ENCODE measurements at places on chromosomes 7 and 10.

GRCh38 chr7:129497156-129497555 lies 5.2 kb upstream of the SMKR1 start:
- no peak for DNase-seq

DNA sequence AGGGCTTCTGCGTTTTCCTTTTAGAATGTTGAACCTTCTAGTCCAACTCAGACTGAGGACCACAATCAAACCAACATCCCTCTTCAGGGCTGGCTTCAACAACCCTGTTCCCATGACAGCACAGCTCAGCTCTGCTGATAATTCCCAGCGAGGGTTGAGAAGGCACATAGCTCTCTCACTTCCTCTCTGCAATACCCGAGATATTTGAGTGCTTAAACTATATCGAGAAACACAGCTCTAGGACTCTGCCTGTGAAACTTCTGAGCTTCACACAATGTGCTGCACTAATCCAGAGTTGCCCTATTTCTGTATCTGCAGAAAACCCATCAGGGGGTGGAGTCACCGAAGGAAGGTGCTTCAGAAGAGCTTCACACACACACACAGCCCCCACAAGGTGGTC lies 1.6 kb upstream of the ADARB2 start:
- DNase-seq = no peak

GRCh38 chr7:36673703-36674102 lies 50.6 kb downstream of the AOAH start:
- no peak for DNase-seq

- DNase-seq = no peak
These were observed 280.3 kb downstream of the AUTS2 start for GRCh38 chr7:69878591-69878990.

GRCh38 chr10:99346247-99346646 lies 17.1 kb downstream of the CNNM1 start:
- DNase-seq = no peak

- no peak for DNase-seq
These were observed 67.4 kb upstream of the SLC35G1 start for GRCh38 chr10:93826355-93826754.

GRCh38 chr7:104137971-104138370 lies 69.8 kb downstream of the ORC5 start:
- DNase-seq = no peak

DNA sequence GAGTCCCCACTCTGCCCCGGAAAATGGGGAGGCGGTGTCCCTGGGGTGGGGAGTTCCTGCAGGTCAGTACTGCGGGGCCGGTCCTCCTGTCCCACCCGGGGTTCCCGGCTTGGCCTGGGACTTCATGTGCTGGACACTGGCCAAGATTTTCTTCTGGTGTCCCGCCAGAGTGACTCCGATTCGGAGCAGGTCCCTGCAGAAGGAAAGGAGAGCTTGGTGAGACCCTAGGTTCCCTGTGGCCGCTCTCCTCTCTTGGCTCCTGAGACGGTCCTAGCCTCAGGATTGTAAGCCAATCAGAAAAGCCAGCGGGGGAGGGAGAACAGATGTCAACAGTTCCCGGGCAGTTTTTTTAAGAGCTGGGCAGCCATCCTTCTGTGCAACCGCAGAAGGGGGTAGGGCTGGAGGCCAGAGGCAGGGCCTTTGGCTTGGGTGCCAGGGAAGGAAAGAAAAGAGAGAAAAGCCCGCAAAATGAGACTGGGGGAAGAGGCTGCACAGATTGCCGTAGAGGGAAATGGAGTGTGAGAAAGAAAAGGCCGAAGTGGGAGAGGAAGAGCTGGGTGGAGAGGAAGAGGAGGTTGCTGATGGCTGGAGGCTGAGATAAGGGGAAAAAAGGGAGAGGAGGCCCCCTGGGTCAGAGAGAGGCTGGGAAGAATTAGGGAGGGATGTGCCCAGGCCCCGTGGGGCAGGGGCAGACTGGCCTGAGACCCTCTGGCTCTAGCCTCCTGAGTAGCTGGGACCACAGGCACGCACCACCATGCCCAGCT lies 23.7 kb downstream of the EPHB4 start:
- no peak for DNase-seq

GRCh38 chr7:33044986-33045385 lies 17.6 kb downstream of the NT5C3A start:
- DNase-seq = no peak

- no peak for DNase-seq
These were observed 358.7 kb downstream of the PHF14 start for GRCh38 chr7:11332186-11332864.

GRCh38 chr10:21352886-21353285 lies 172.6 kb downstream of the SKIDA1 start:
- no peak for DNase-seq

DNA sequence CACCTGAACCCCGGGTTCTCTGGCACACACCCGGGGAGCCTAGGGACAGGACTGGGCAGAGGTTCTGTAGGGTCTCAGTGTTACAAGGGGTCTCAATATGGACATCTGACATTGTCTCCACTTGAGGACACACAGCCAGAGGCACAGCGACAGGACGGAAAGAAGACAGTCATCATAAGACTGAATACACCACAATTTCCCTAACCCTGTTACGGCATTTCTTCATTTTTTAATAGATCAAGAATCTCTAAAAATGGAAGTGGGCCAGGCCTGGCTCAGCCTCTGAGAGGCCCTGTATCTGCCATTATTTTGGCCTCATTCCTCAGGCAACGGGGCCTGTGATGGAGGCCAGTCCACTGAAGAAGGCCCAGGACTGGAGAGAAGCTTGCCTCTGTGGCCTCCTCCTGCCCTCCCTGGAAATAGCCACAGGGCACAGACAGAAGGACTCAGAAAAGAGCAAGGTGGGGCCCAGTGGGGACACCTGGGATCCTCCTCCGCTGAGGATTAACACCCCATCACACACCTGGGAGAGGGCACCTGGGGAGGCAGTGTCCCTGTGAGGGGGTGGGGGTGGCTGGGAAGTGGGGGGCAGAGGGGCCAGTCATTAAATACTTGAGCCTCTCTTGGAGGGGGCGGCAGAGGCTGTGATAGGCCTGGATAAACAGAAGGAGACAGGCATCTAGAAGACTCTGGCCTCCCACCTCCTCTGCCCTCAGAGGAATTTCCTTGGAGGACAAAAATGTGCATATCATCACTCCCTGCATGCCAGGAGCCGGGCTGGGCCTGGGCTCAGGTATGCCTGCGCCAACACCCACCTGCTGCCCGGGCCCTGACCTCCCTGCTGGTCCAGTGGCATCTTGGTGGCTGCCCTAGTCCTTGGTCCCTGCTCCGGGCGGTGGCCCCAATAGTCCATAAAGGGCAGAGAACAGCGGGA lies 8.0 kb downstream of the SPOCK2 start:
- DNase-seq = no peak

DNA sequence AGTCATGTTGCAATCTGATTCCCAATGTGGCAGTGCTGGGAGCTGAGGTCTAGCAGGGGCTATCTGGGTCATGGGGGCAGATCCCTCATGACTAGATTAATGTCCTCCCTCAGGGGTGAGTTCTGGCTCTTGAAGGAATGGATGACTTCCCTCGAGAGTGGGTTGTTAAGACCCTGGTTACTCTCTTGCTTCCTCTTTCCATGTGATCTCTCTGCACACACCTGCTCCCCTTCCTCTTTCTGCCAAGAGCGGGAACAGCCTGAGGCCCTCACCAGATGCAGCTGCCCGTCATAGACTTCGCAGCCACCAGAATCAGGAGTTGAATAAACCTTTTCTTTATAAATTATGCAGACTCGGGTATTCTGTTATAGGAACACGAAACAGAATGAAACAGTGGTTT lies 37.8 kb downstream of the SFMBT2 start:
- no peak for DNase-seq

DNA sequence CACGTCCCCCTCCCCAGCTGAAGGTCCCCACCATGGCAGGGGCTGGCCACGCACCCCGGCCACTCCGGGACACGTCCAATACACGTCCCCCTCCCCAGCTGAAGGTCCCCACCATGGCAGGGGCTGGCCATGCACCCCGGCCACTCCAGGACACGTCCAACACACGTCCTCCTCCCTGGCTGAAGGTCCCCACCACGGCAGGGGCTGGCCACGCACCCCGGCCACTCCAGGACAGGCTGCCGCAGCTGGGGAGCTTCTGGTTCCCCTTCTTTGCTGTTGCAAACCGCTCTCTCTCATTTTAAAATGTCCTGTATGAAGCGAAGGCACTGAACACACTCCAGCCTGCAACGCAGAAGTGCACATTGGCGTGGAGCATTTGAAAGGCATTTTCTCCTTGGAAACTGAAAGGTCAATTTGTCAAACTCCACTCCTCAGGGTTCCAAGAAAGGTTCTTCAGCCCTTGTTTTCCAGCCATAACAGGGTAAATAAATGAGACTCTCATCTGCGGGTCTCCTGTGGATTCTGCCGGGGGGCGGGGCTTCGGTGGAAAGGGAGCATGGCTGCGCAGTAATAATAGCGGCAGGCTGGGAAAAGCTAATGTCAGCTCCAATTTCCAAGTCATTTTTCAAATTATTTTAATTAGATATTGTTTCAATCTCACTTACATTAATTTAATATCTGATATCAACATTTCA lies 580.3 kb downstream of the DNAJB6 start:
- DNase-seq = no peak

DNA sequence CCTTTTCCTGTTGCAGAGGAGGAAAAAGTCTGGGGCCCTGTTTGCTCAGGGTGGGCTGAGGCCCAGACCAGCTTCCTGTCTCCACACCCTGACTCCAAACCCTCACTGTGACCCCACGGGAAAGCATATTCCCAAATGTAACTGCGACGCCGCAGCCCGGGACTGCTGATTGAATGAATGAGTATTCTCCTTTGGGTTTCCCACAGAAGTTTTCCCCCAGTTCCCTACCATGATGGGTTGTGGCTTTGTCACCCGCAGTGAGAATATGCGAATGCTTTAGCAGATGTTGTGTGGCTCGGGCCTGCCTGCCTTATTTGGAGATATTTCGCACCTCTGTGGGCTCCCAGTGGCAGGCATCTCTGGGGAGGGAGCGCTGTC lies 50.6 kb downstream of the MGMT start:
- DNase-seq = no peak

- DNase-seq = no peak
These were observed 14.3 kb downstream of the NOD1 start for GRCh38 chr7:30464231-30464671.

DNA sequence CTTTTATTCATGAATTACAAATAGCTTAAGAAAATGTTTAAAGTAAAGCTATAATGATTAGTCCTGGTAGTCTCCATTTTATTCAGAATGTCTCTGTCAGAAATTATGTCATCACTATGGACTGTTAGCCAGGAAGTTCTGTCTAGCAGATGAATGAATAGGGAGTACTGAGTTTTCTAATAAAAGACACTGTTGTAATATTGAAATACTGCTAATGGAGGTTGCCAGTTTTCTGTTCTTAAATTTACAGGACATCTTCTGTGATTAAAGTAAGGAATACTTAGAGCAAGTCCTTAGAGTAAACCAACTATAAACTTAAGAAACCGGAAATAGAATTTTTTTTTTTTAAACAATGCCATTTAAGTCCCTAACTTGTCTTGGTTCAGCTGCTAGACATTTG lies 309.8 kb downstream of the ADK start:
- DNase-seq = no peak

DNA sequence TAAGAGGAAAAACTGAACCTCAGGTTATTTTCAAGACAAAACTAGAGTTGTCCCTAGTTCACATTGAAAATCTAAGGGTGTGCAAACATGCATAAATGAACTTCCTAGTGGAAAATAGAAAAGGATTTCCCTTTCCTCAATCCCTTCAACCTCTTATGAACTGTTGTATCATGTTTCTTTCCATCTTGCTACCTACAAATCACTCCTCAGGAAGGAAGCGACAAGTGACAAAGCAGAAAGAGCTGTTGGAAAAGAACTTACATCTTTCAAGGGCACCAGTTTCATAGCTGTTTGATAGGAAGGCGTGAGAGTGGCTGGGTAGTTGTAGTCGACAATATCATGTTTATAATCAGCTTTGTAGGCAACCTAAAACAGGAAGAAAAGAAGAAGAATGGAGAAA lies 23.9 kb downstream of the NRAP start:
- DNase-seq = no peak

GRCh38 chr7:155860840-155861479 lies 48.7 kb upstream of the SHH start:
- DNase-seq = no peak

DNA sequence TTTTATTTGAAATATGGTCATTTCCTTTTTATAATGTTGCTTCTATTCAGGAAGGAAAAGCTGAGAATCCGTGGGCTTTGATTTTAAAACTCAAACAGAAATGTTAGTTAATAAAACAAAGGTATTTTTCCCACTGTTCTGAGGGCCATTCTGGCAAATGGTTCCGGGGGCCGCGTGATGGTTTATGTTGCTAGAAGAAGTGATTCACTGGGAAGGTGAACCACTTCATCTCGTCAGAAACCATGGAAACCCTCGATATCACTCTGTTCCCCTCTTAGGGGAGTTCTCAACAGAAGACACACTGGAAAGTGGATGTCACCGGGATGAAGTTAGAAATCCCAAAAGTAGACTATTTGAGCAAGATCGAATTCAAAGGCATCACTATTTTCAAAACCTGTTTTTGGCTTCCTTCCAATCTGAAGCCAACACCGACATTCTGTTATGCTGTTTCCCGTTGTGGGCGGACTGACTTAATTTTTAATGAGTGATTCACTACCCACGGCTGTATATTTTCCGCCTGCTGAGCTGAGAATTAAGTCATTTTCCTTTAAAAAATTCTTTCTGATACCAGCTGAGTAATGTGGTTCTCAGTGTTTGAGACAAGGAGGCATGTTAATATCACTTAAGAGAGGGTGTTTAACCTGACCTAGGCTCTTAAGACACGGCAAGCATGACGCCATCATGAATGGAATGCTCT lies 84.1 kb downstream of the PTPRE start:
- no peak for DNase-seq

DNA sequence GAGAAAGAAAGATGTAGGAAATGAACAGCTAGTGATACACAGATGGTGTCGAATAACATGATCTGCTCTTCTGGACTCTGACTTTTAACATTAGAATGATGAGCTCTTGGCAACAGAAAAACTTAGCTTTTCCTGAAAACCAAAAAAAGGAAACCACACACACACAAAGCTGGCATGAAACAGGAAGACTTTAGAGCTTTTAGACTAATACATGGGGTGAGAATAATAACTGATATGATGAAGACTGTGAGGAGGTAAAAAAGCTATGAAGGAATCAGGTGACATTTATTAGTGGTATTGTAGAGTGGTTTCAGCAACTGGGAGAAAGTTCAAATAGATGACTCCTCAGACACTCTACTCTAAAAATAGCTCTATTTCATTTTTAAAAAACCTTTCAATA lies 491.9 kb downstream of the PARD3 start:
- no peak for DNase-seq

DNA sequence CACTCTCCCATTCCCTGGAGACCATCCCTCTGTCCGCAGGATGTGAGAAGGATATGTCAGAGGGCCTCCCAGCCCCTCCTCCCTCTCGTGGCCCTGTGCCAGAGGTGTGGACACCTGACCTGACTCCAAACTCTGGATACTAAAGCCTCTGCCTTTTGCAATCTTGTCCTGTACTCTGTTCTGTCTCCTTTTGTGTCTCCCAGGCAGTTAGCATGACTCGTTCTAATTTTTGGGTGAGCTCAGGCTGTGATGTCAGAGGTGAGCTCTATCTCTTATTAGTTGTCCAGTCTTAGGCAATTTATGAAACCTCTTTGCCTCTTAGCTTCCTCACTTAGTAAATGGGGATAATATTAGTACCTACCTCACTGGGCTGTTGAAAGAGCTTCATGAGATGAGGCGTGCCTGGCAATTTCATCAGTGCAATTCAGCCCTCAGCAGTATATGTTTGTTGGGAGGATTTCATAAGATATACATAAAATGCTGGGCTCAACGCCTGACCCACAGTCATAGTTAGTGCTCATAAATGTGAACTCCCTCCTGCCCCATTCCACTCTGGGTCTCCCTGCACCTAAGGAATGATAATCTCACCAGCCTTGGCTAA lies 10.9 kb downstream of the MARVELD1 start:
- DNase-seq = no peak

GRCh38 chr7:132532281-132532680 lies 44.0 kb downstream of the PLXNA4 start:
- DNase-seq = no peak
